ENCODE measurements at places on chromosomes 16 and 17.

- DNase-seq = no peak
These were observed 116.5 kb downstream of the CLEC16A start for GRCh38 chr16:11060842-11061241.

DNA sequence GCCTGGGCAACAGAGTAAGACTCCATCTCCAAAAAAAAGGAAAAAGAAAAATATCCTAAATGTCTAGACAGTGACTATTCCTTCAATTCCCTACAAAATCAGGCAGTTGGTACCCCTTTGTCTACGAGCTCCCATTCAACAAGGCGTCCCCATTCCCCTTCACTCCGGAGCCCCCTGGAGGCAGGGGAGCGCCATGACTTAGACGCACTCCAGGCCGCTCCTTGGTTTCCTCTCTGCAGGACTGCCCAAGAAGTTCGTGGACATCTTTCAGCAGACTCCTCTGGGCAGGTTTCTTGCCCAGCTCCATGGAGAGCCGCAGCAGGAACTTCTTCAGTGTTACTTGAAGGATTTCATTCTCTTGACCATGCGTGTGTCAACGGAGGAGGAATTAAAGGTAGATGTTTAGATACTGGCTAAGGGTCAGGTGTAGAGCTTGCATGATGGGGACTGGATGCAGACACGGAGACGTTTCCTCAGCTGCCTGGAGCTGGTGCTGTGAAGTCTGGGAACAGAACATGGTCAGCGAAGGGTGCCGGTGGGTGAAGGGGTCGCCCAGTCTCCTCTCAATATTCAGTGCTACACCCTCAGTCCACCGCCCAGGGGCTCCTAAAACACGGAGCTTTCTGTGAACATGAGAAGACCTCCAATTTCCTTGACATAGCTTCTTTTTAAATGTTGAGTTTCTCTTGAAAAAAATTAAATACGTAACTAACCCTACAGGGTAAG lies 53.3 kb upstream of the ENDOV start:
- DNase-seq = no peak

DNA sequence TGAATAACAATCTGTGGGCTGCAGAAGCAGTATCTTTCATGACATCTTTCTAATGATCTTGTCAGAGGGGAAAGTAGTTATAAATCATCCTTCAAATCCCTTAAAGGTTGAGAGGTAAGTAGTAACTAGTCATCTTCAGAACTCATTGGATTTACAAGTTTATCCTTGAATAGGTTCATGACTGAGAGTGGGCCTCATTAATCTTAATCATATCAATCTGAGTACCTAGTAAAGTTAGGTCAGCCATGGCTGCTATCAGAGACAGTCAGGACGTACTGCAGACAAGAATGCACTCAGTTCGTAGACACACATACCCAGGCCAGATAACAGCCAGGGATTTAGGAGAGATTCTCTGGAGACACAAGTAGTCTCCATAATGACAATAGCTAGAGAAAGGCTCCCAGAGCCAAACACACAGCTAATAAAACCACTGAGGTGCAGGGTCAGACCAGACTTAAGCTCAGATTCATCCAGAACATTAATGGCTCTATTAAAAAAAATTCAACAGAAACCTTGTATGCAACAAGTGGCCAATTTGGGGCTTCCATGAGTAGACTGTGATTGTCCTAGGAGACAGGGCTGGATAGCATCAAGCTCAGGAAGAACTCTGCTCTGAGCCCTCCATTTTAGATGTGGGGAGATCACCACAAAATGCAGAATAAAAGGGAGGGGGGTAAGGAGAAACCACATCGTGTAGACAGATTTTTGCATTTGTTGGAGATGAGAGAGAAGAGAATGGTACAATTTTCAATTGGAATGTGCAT lies 65.8 kb downstream of the TBX4 start:
- DNase-seq = no peak

DNA sequence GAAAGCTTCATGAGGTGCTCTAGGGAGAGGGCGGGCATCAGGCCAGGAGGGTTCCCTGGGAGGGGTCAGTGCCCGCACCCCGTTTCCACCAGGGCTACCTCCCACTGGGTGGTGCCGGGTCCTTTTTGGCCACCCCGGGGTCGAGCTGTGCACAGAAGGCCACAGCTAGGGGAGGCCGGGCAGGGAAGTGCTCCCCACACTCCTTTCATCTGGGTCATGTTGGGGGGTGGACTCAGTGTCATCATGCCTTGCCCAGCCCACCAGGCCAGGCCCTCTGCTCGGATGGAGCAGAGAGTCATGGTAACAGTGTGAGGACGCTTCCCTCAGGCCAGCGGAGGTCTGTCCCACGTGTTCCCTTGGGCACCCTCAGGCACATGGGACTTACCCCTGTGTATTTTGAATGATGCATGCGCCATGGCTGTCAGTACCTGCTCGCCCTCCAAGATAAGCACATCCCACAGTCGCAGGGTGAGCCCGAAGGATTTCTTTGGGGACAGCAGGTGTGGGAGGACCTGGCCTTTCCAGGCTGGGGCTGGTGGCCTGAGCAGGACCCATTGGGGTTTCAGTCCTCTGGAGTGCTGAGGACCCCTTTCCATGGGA lies 46.4 kb downstream of the TNFRSF13B start:
- no peak for DNase-seq

GRCh38 chr17:69696650-69697049 lies 282.2 kb downstream of the MAP2K6 start:
- DNase-seq = no peak

Measured in germinal center (tissue), 1 donor.